Activated CD4-positive, alpha-beta T cell treated with anti-CD3 and anti-CD28 coated beads, Interleukin-2, amount 50 U/mL, for 24 hours (primary cell): ENCODE measurements at places on chromosomes 2 and 18.
A peak's percentile ranks its signal among the peaks of the same experiment; 100 is the strongest.

- no peak for DNase-seq
Observed at GRCh38 chr2:164560902-164561301, 60.4 kb downstream of the GRB14 start.

- no peak for DNase-seq
Observed at GRCh38 chr2:229090225-229090624, 180.9 kb downstream of the PID1 start.

DNA sequence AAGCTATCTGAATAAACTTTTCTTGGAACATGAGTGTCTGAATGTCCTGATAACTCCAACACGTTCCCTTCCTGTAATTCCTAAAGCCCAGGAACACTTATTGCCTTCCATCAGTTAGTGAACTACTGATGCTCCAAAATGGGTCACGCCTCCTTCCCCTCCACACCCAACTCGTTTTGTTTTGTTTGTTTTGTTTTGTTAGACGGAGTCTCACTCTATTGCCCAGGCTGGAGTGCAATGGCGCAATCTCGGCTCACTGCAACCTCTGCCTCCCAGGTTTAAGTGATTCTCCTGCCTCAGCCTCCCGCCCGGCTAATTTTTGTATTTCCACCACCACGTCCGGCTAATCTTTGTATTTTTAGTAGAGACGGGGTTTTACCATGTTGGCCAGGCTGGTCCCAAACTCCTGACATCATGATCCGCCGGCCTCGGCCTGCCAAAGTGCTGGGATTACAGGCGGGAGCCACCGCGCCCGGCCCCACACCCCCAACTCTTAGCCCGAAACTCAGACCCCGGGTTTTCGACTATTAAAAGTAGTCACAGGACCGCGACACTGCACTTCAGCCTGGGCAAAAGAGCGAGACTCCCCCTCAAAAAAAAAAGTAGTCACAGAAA is 774 bp downstream of the IER3IP1 start:
- DNase-seq = no peak

DNA sequence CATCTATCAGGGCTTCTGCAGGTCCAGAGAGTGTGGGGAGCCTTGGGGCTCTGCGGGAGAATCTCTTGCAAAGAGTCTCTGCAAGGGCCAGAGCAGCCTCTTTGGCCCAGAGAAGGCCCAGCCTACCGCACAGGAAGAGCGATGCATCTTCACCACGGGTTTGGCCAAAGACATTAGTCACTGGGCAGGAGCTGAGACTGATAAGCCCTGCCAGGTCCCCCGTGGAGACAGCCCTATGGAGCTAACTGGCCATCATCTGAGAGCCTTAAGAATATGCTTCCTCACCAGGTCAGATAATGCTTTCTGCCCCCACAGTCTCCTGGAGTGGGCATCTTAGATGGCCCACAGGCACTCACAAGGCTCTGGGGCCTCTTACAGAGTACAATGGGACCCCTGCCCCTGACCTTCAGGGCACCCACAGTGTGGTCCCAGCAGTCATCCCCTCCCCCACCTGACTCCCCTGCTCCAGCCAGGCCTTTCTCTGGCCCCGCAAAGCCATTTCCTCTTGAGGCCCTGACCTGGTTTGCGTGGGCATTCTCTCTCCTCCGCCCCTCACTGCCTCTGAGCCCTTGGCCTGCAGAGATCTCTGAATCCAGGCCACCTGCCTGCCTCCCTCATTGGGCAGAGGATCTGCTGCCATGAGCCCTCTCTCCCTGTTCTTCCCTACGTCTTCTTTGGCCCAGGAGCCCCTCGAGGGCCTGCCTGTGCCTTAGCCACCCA is 31.9 kb upstream of the MAPRE3 start:
- DNase-seq = no peak

DNA sequence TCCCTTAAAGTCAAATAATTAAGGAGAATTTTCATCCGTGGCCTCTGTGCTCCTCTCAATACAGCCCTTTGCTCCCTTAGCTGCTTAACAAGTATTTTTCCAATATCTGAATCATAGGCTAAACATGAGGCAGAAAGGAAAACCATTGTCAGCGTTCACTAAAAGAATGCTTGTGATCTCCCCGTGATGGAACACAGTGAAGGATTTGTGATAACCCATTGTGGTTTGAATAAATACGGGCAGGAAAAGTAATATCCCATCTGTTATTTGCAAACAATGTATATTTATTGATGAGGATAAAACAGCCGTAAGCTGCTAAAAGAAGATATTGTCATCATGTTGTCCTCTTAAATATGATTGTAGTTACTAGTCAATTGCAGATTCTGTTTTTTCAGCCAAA is 258.1 kb downstream of the NAPG start:
- DNase-seq = no peak

DNA sequence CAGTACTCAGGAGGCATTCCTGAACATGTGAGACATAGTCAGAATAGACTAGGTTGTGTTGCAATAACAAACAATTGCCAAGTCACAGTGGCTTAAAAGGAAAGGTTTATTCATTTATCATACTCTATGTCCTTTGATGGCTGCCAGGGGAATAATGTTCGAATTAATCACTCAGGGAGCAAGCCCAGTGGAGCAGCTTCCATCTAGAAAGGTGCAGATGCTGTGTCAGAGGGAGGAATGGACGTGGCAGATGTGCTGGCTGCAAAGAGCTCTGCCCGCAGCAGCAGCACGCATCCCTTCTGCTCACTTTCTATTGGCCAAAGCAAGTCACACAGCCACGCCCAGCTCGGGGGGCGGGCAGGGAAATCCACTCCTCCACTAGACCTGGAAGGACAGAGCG is 105.9 kb upstream of the AQP4 start:
- no peak for DNase-seq

GRCh38 chr18:8962192-8962779 is 140.2 kb upstream of the NDUFV2 start:
- DNase-seq = no peak

- DNase-seq = no peak
Observed at GRCh38 chr2:109446278-109447131, 167.3 kb downstream of the SEPTIN10 start.

DNA sequence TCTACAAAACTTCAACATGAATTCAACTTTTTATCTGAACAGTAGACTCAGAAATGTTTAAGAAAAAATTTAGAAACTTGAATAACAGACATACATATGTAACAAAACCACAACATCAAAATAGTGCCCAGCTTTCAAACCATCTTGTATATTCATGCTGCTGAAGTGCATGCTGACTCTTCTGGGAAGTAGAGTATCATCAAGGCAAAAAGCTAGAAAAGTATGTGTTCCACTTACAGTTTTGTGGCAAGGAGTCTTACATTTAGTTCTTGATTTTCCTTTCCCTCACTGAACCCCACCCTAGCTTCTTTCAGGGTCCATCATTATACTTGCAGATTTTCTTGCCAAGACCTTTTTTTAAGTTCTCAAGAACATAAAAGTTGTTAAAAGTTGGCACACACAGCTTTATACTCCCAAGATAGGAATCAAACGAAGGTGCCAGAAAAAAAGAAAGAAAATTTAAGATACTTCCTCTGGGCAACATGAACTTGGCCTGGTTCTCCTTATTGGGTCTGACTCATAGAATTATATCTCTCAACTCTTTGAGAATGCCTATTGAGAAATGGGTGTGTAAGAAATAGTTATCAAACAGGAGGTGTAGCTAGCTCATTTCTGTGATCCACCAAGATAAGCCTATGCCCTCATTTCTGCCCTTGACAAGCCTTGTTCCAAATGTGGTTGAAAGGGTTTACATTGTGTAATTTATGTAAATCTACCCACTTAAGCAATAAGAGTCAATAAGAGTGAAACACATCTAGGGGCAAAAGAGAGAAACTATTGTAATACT is 667.6 kb upstream of the ACVR2A start:
- no peak for DNase-seq

- DNase-seq = no peak
Observed at GRCh38 chr2:1993711-1994682, 249.7 kb upstream of the PXDN start.

- DNase-seq = peak; percentile 49
Observed at GRCh38 chr18:45686891-45687611, 36.9 kb upstream of the SLC14A1 start.

DNA sequence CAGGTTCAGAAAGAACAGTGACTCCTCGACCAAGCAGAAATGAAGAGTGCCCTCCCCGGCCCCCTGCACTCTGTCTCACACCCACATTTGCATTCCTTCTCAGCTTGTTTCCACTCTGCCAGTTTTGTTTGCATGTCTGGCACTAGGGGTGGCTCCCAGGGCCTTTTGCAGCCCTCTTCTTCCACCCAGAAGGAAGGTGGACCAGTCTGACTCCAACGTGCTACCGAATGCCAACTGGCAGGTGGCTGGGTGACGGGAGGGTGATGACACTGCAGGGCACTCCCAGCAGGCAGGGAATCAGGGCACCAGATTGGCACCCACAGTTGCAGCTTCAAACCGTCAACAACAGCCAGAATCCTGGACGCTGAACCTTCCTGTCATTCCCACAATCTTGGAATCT is 371.1 kb downstream of the TXNL1 start:
- no peak for DNase-seq

GRCh38 chr2:42171396-42171980 is 2.3 kb downstream of the EML4 start:
- no peak for DNase-seq

GRCh38 chr18:51157215-51157614 is 40.3 kb downstream of the MEX3C start:
- DNase-seq = no peak

- DNase-seq = no peak
Observed at GRCh38 chr2:178770518-178770917, 36.7 kb downstream of the TTN start.

- DNase-seq = no peak
Observed at GRCh38 chr2:17518212-17519154, at the start of gene RAD51AP2. TSS of gene RAD51AP2 (minus strand) at chr2:17518440. CDS start at chr2:17518415, 25 bp downstream.

GRCh38 chr2:149490296-149490695 is 97.3 kb downstream of the MMADHC start:
- DNase-seq = no peak

DNA sequence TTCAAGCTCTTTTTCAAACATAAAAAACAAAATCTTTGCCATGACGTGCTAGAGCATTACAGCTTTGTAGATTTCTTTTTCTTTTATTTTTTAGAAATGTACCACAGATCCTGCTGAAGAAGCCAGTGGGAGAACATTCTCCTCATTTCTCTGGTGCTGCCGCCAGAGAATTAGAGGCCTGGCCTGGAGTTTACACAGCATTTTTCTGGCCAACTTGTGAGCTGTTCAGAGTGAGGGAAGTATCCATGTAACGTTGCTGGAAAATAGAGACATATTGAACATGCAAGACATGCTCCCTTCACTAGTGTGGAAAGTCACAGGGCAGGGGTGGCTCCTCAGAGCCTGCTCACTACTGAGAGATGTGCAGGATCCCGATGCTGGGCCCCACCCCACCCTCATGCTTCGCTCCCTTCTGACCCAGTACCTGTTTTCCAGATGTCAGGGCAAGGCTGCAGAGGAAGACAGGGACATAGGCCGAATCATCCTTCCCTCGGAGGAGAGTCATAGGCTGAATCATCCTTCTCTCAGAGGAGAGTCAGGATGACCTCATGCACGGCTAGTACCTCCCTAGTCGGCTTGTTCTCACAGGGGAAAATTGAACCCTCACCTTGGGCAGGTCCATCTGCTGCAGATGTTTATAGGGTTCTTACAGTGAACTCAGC is 298.5 kb downstream of the INSIG2 start:
- no peak for DNase-seq

GRCh38 chr18:7678389-7678788 is 111.3 kb downstream of the PTPRM start:
- DNase-seq = no peak

DNA sequence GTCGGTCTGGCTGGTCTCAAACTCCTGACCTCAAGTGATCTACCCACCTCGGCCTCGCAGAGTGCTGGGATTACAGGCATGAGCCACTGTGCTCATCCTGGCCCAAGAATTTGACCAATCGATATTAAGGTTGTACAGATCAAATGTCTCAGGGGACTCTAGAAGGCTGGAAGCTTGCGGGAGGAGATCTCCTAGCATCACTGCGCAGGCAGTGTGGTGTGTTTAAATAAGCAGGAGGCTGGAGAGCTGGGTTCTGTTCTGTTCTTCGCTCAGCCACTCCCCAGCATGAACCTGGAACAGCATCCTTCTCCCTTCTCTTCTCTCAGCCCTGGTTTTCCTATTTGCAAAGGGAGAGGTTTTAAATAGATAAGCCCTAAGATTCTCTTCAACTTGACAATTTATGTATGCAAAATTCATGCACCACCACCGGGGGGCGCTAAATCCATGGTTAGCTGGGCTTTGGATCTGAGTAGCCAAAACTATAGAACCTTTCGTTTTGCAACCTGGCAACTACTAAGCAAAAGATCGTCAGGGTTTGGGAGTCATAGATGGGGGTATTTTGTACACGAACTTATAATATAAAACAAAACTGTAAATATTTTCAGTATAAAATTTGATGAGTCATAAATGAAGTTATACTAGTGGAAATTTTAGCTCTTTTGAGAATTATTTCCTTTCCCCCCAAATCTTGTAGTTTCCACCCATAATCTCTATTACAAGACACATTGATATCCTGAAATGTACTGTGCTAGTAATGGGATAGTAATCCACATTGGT is 60.6 kb downstream of the SLC16A14 start:
- DNase-seq = peak; percentile 75

DNA sequence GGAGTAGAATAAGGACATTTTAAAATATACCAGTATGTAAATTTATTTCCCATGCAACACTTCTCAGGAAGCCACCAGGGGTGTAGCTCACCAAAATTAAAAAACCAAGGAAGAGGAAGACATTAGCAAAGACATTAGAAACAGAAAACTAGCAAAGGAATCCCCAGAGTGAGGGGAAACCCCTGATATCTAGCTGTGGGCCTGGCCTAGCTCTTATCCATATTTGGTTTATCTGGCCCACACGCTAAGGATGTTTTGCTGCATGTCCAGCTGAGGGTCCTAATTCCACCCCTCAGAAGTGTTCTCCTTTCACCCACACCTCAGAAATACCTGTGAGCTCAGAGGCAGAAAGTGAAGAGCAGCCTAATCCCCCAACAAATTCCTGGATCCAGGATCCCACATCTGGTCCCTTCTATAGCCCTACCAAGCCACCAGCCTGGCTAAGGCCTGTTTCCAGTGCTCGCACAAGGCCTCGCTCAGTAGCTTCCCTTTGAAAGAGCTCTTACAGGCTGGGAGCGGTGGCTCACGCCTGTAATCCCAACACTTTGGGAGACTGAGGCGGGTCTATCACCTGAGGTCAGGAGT is 17.4 kb downstream of the OSBPL1A start:
- no peak for DNase-seq

GRCh38 chr18:22186484-22186971 is 17.1 kb downstream of the GATA6 start:
- DNase-seq = no peak

- DNase-seq = no peak
Observed at GRCh38 chr2:143231254-143231645, 102.0 kb downstream of the ARHGAP15 start.

GRCh38 chr2:120313695-120314615 is 32.0 kb upstream of the INHBB start:
- DNase-seq = no peak
